GOT3 (cell line): ENCODE measurements at places on chromosomes 4 and X.

GRCh38 chr4:87863486-87863885 is 30.7 kb downstream of the MEPE start:
- no peak for DNase-seq

- no peak for DNase-seq
Observed at GRCh38 chr4:24995346-24995919, 35.3 kb downstream of the LGI2 start.

- DNase-seq: no peak
Observed at GRCh38 chr4:143224255-143224654, 39.5 kb downstream of the USP38 start.

- no peak for DNase-seq
Observed at GRCh38 chrX:154448484-154448883, 4.5 kb downstream of the FAM50A start.
